ENCODE measurements at places on chromosomes 5 and 9. TPM values are rescaled to one million over a fixed set of nuclear protein-coding genes. Genes with fewer than 3 reads are reported as not detected.

DNA sequence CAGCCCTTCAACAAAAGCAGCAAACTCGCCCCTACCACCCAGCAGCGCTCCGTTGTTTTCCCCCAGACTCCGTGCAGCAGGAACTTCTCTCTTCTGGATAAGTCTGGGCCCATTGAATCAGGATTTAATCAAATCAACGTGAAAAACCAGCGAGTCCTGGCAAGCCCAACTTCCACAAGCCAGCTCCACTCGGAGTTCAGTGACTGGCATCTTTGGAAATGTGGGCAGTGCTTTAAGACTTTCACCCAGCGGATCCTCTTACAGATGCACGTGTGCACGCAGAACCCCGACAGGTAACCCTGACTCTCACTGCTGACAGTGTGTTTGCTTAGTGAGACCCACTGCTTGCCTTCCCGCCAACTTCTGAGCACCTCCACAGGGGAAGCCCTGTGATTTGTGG is 81.8 kb downstream of the PRDM6 start:
- no peak overlapping the region for H3K27ac ChIP-seq
- no peaks in the 10 kb centered on the region for H3K4me1 ChIP-seq
- peaks cover 5% of the 10 kb centered on the region for H3K36me3 ChIP-seq
- no peak for DNase-seq

- peak overlapping the region; percentile 84 for H3K27ac ChIP-seq
- peaks cover 19% of the 10 kb centered on the region for H3K4me1 ChIP-seq
- no peak for DNase-seq
- peaks cover 8% of the 10 kb centered on the region for H3K27me3 ChIP-seq
- H3K4me3 ChIP-seq = peak overlapping the region; percentile 99
These were observed 1.0 kb downstream of the CERT1 start for GRCh38 chr5:75510417-75510835.

The COL23A1 gene
- 2.9 TPM for total RNA-seq

GRCh38 chr5:74624931-74625505 is 15.5 kb downstream of the ENC1 start:
- H3K4me1 ChIP-seq = peaks cover 35% of the 10 kb centered on the region
- H3K27ac ChIP-seq = no peak overlapping the region
- H3K4me3 ChIP-seq = no peak overlapping the region
- DNase-seq = no peak

DNA sequence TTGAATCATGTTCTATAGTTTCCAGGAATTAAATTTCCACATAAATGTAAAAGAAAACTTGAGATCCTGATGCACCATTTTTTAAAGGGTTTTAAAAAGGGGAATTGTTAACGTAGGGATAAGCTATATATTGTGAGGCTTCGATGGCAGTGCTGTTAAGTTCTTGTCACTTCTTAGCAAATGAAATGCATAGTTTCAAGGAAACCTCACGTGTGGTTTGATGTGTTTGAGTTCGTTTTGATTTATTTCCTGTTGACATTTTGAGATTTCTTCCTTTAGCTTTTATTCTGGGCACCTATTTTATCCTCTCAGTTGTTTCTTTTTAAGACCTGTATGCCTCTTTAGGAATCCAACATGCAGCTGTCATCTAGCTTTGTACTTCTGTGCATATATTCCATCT is 301.0 kb downstream of the DOCK8 start:
- H3K36me3 ChIP-seq = no peaks in the 10 kb centered on the region
- H3K4me3 ChIP-seq = no peak overlapping the region
- no peak overlapping the region for H3K27ac ChIP-seq
- DNase-seq = no peak
- H3K27me3 ChIP-seq = no peaks in the 10 kb centered on the region

GRCh38 chr5:132019857-132020555 is 8.5 kb upstream of the ACSL6 start:
- no peaks in the 10 kb centered on the region for H3K27me3 ChIP-seq
- H3K4me3 ChIP-seq = no peak overlapping the region
- no peak overlapping the region for H3K27ac ChIP-seq
- peaks cover 9% of the 10 kb centered on the region for H3K4me1 ChIP-seq

- no peaks in the 10 kb centered on the region for H3K27me3 ChIP-seq
- no peak for DNase-seq
- no peaks in the 10 kb centered on the region for H3K4me1 ChIP-seq
- no peak overlapping the region for H3K4me3 ChIP-seq
- peaks cover 2% of the 10 kb centered on the region for H3K36me3 ChIP-seq
These were observed 346.8 kb downstream of the TRIM36 start for GRCh38 chr5:114822863-114823262.

The ZNF483 gene
- total RNA-seq = 6.5 TPM
